PC-9 (cell line): ENCODE measurements at places on chromosomes 6 and 20.

GRCh38 chr6:47141171-47141570, 99.0 kb upstream of the ADGRF1 start:
- no peak for DNase-seq

- no peak for DNase-seq
Observed at GRCh38 chr20:62159052-62159451, 15.5 kb downstream of the SS18L1 start.

- no peak for DNase-seq
Observed at GRCh38 chr20:62742550-62742949, 33.9 kb downstream of the NTSR1 start.

GRCh38 chr6:53827531-53827930, 32.7 kb downstream of the LRRC1 start:
- no peak for DNase-seq

DNA sequence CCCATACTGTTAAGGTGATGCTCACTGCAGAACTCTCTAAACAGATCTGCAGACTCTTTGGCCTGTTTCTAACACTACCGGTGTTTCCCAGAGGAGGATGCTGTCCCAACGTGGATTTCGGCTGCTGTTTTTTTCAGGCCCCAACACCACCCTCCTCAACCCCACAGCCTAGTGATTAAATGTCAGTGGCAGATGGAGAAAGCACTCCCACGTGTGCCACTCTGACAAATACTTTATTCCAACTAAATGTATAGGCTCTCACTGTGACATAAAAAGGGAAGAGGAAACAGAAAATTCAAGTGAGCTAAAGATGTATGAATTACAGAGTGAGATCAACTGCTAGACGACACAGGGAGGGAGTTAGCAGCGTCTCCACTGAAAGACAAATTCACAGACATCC, 3.6 kb downstream of the TBC1D20 start:
- DNase-seq: no peak

- DNase-seq: no peak
Observed at GRCh38 chr6:133841176-133841575, 47.7 kb upstream of the TCF21 start.

GRCh38 chr6:105786890-105787655, 299.1 kb upstream of the PRDM1 start:
- DNase-seq: no peak

DNA sequence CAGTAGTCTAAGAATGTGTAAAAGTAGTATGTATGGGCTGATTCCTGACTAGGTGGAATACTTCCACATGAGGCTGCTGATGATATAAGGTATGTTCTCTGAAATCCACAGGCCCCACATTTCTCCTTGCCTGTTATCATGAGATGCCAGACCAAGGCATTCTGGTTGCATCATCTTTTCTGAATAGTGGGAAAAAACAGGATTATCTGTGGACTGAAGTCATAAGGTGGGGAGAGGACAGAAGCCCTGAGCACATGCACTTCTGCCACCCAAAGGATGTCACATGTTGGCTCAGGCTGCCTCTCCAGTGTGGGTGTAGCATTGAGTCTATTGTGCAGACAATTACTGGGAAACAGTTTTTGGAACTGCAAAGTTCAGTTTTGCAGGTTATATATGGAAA, 184.5 kb upstream of the RAB32 start:
- DNase-seq: no peak

DNA sequence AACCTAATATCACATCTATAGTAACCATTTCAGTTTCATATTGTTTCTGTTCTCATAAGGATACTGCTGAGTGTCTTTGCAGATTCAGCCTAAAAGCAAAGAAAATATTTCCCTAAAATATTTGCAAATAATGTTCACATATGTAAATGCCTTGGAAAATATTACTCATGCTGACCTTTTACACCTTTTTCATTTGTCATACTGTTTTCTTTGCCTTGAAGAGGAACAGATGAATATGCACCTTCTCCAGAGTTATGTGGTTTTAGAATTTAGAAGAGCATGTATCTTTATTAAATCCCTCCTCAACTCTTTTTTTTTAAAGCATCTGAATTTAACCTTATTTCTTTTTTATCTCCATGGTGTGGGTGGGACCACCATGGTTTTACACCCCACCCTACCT, 32.5 kb downstream of the NDUFAF5 start:
- DNase-seq: no peak

- no peak for DNase-seq
Observed at GRCh38 chr6:169805242-169805838, 53.9 kb downstream of the ERMARD start.

GRCh38 chr6:39847221-39847620, 55.0 kb downstream of the DAAM2 start:
- no peak for DNase-seq

- DNase-seq: peak; percentile 27
Observed at GRCh38 chr20:1900321-1900801, 5.2 kb downstream of the SIRPA start.

- no peak for DNase-seq
Observed at GRCh38 chr20:36010076-36010475, 41.7 kb downstream of the CNBD2 start.

DNA sequence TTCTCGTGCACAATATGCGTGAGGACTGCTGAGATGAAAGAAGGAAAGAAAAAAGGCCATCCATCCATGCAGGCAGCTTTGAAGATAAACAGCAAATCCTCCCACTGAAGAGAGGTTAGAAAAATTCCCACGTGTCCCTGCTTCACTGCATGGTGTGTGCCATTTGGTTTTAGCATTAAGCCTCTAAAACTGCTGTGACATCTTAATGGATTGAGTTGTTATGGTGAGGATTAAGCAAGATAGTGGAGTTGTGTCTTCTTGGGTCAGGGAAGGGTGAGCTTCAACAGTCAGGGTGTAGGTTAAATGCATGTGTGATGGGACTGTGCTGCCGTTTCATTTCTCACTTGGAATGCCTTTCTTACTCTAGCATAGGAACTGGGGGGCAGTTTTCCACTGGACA, 50.5 kb downstream of the ZNF831 start:
- no peak for DNase-seq

- no peak for DNase-seq
Observed at GRCh38 chr6:160065200-160065599, 56.4 kb upstream of the SLC22A1 start.

GRCh38 chr6:115934145-115934544, 126.5 kb downstream of the FRK start:
- peak; percentile 10 for DNase-seq

- no peak for DNase-seq
Observed at GRCh38 chr6:128742900-128743299, 140.0 kb upstream of the LAMA2 start.

- DNase-seq: no peak
Observed at GRCh38 chr6:108946695-108947094, 98.5 kb downstream of the ARMC2 start.

- peak; percentile 34 for DNase-seq
Observed at GRCh38 chr20:56400001-56400640, 7.7 kb downstream of the CSTF1 start.

DNA sequence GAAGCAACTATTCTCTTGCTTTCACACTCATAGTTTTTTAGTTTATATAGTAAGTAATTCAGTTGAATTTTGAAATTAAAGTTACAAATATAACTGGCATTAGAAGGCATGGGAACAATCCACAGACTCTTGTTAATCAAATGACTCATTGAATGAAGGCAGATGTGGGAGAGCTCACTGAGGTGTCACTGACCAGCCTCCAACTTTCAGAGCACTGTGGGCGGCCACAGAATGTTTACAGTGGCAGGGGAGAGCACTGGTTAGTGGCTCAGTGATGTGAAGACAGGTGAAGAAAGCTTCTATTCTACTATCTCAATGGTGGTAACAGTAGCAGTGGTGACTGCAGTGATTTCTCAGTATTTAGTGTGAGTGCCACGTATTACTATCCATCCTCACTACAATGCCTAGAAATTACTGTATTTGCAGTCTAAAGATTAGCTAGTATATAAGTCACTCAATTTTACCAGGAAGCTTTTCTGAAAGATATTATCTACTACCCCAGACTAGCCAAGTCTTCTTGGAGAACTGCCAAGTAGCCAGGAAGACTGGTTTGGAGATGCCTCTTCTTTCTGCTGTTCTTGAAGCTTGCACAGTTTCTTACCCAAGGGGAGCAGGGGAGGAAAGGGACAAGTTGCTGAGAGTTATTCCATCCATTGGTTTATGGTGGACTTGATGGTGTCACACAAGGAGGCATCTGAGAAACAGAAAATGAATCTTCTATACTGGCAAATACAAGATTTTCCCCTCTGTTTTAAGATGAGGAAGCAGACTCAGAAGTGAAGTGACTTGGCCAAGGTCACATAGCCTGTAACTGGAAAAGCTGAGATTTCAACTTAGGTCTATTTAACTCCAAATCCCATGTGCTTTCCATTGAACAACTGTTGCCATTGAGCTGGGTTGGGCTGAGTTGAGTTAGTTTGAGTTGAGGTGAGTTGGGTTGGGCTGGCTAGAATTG, 231.2 kb downstream of the ANKRD60 start:
- peak; percentile 54 for DNase-seq

- DNase-seq: no peak
Observed at GRCh38 chr20:46152824-46153586, 34.9 kb downstream of the CD40 start.

- no peak for DNase-seq
Observed at GRCh38 chr6:64404396-64404795, 768.8 kb downstream of the PHF3 start.

DNA sequence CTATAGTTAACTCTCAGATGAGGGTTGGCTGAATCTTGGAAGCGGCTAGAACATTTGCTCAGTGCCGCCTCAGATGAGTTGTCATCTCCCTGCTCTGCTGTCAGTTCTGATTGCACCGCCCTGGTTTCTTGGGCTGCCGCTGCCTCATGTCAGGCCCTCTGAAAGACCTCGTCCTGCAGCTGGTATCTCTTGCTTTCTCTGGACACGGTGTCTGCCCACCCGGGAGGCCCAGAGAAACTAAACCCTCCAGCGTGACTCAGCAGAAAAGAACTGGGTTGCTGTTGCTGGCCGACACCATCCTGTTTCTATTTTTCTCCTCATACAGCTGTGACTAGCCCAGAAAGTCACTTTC, 355.4 kb downstream of the CD83 start:
- no peak for DNase-seq

DNA sequence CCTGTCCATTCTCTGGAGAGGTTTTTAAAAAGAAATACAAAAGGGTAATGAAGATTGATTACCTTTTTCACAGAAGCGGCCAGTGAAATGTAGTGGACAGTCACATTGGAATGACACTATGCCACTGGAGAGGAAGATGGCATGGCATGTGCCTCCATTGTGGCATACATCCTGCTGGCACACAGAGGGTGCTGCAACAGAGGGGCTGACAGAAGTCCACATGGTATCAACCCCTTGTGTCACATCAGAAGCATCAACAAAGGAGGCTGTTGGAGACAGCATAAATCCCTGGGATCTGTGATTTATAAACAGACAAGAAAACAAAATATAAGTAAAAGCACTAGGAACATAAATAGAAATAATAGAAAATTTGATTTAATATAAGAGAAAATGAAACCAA, 594.9 kb downstream of the PHF3 start:
- no peak for DNase-seq

DNA sequence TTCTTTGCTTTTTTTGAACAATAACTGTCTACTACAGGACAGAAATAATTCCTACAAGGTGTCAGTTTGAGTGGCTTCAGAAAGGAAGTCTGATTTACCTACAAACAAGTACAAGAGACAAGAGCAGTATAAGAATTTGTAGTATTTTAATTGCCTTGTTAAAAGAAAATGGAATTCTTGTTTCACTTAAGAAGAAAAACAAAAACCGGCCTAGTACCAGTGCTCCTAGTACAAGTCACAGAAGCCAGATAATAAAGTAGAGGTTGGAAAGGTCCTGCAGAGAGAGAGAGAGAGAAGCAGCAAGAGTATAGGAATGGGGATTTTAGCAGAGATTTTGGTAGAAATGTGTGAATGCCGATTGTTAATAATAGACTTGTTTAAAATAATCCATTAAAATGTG, 6.4 kb downstream of the TAB2 start:
- DNase-seq: no peak

- no peak for DNase-seq
Observed at GRCh38 chr6:37017606-37018197, 12.2 kb downstream of the FGD2 start.

- DNase-seq: no peak
Observed at GRCh38 chr6:55678330-55679224, 99.6 kb upstream of the HMGCLL1 start.
